Right renal cortex interstitium (tissue), 3 donors: ENCODE measurements at places on chromosomes 11 and 22. TPM values are rescaled to one million over a fixed set of nuclear protein-coding genes. Genes with fewer than 3 reads are reported as not detected.

The ZNF202 gene
- 16.6 TPM for polyA plus RNA-seq

The SYT9 gene
- 4.5 TPM for polyA plus RNA-seq

GRCh38 chr11:19232910-19233503 is 7.7 kb downstream of the E2F8 start:
- no peak for DNase-seq

DNA sequence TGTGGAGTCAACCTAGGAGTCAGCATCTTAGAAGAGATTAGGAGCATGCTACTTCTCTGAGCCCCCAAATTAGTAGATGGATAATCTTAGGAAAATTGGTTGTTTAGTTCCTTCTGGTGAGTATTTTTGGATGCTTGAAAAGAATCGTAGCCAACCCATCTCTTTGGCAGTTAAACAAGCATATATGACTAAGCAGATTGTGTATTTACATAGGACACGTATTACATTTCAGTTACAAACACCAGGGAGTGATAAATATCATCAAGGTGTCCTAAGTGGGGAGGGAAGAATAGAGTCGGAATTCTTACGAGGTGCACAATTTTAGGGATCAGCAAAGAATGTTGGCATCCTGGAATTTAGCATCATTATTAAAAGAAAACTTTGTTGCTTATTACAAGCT is 13.5 kb downstream of the PLET1 start:
- no peak for DNase-seq

GRCh38 chr11:58070585-58070984 is 39.8 kb downstream of the OR6Q1 start:
- no peak for DNase-seq

DNA sequence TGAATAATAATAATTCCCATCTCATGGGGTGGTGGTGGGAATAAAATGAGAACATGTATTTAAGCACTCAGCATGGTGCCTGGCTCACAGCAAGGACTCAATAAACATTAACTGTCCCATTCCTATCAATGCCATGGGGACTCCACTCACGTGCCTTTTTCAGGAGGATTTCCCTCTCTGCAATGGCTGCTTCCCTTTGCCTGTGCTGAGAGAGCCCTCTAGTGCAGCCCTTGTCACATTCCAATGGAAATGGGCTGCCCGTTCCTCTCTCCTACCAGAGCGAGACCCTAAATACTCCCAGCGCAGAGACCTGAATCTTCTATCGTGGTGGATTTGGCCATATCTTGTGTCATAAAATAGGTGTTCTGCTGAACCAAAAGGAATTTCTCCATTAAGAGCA is 621.5 kb upstream of the B3GAT1 start:
- peak; percentile 44 for DNase-seq

- no peak for DNase-seq
Measured at GRCh38 chr11:36211761-36212430, 77.3 kb downstream of the COMMD9 start.

DNA sequence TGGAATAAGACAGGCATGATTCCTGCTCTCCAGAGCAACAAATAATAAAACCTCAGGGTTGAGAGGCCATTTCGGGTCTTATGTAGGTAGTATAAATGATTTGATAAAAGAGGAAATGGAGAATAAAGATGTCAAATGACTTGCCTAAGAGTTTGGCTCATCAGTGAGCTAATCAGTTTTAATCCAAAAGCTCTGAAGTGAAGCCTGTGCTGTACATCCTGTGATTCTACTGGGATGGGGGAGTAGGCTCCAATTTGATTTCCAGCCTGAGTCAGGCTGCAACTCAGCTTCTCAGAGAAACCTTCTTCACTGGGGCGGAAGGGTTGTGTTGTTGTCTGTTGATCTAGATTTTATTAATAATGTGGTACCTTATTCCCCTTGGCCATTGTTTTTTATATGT is 192.2 kb upstream of the SORL1-AS1 start:
- DNase-seq = no peak

GRCh38 chr22:49866646-49867045 is 13.0 kb downstream of the ZBED4 start:
- DNase-seq = no peak

DNA sequence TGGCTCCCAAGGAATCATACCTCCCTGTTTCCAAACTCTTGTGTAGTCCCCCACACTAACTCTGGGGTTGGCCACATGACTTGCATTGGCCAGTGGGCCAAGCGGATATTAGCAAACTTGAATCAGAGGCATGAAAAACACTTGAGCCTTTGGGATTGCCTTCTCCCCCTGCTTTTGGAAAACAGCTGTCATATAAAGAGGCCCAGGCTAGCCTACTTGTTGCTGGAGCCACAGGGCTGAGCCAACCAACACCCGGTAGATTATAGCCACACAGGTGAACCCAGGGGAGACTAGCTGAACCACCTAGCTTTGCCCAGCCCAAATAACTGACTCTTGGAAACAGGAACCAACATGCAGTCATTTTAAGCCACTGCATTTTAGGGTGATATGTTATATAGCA is 354.8 kb downstream of the TENM4 start:
- DNase-seq = no peak

GRCh38 chr11:56331861-56332491 is 13.9 kb upstream of the OR8K1 start:
- no peak for DNase-seq

DNA sequence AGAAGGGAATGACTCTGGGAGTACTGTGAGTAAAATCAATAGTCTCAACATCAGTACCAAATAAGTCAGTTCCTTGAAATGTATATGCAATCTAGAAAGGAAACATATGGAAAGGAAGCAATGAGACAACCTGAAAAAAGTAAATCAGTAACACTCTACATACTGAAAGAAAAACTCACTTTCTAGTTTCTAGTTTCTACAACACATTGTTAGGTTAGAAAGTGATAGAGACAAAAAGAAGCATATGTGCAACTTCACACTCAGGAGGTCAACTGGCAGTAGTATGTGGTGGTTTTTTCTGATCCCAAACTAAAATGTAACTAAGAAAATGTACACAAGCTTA is 156.5 kb upstream of the SOX6 start:
- no peak for DNase-seq

DNA sequence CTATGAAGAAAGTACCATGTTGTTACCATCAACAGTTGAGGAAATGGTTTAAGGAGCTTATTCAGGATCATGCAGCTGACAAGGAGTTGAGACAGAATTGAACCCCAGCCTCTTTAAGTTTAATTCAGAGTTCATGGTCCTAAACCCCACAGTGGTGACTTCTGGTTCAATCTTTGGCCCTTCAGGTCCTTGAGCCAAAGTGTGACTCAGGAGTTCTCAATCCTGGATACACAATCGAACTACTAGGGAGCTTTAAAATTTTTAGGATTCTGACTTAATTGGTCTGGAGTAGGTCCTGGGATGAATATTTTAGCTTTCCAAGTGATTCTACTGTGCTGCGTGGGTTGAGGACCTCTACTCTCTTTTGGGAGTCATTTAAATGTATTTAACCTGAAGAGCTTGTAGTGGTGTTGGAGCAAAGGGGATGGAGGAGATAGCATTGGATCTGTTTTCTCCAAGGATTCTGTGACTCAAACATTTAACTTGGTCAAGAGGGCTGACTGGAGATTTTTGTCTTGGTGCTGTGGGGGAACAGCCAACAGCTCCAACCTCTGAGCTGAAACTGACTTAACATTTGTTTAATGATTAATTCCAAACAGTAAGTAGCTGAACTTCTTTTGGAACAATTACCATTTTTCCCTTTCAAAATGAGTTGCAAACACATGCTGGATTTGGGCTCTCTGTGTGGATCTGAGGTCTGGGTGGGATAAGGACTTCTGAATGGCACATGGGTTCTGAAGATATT is 80.1 kb downstream of the INSC start:
- no peak for DNase-seq

The THAP7 gene
- polyA plus RNA-seq = 16.1 TPM

DNA sequence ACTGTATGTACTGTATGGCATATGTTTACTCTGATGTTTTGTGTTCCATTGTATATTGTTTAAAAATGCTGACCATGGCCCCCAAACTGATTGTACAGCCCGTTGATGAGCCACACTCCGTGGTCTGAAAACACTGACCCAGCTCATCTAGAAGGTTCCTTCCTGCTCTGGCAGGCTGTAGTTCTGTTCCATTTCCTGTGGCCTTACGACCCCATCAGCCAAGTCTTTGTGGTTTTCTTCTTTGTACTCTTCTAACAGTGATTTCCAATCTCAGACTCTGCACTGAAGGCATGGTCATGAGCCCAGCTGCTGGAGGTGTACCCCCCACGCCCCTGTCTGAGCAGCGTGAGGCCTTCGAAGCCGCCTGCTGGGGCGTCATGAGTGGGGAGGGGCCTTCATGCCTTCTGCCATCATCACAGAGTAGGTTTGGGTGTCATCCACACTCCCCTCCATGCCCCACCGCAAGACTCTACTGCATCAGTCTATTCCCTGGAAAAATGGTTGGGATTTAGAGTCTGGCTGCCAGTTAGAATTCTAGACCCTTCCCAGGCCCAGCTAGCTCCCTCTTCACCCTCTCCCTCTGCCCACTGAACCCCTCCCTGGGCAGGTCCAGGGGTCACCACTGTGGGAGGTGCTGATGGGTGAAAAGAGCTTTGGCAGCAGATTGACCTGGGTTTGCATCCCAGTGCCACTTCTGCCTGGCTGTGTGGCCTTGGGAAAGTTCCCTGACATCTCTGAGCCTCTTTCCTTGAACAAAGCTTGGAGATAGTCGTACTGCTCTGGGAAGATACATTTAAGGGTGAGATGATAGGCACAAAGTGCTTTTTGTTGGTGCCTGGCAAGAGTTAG is 11.3 kb upstream of the C11orf96 start:
- no peak for DNase-seq

- DNase-seq = no peak
Measured at GRCh38 chr11:43503417-43503816, 144.7 kb downstream of the TTC17 start.

GRCh38 chr11:396511-396947 is 2.5 kb downstream of the PKP3 start:
- no peak for DNase-seq

GRCh38 chr11:129652835-129653234 is 162.8 kb upstream of the TMEM45B start:
- no peak for DNase-seq

DNA sequence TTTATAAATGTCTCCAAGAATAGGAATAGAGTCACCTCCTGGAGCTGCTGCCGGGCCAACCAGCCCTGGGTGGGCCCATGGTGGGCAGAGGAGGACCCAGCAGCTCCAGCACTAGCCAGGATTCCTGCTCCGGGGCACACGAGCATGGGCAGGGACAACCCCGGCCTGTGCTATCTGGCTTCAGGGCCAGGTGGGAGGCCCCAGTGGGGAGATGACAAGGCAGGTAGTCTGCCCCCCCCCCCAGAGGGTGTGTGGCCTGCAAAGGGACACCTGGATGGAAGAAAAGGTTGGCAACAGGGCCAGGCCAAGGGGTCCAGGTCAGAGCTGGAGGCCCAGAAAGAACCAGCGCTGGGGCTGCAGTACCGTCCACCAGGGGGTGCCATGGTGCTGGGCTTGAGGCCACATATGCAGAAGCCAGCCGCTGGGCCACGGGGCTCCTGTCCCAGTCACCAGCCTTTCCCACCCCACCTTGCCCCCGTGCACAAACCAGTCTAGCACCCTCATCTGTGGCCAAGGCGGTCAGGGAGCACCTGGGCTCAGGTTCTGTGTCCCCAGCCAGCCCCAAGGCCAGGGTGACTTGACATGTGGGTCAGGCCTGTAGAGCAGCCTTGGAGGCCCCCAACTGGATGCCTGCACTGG is 3.4 kb downstream of the TSPAN32 start:
- no peak for DNase-seq

DNA sequence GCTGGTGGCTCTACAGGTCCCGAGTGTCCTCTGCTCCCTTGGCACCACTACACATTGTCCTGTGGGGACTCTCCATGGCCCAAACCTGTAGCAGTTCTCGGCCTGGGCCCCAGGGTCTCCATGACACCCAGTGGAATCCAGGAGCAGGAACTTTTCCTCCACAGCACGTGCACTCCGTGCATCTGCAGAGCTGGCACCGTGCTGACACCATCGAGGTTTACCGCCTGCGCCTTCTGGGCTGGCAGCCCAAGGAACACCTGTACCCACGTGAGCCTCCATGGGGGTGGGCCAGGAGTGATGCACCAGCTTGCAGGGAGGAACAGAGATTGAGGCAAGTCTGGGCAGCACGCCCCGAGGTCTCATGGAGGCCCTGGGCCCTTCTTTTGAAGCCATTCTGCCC is 25.2 kb downstream of the TSPAN32 start:
- no peak for DNase-seq

The POU2AF2 gene
- not detected for polyA plus RNA-seq

- DNase-seq = no peak
Measured at GRCh38 chr11:134800826-134801225, 388.8 kb upstream of the B3GAT1 start.
